ENCODE measurements at places on chromosomes 12 and 14.

GRCh38 chr12:113573148-113573547 is 101.5 kb upstream of the LHX5 start:
- no peak for DNase-seq

- no peak for DNase-seq
Measured at GRCh38 chr12:68998041-68998440, 65.1 kb upstream of the CPM start.

- no peak for DNase-seq
Measured at GRCh38 chr12:53712059-53712643, 15.1 kb downstream of the CALCOCO1 start.

- DNase-seq: no peak
Measured at GRCh38 chr14:92565040-92565717, 51.6 kb downstream of the RIN3 start.

- DNase-seq: peak; percentile 61
Measured at GRCh38 chr14:92783813-92784431, 10.2 kb upstream of the GOLGA5 start.

GRCh38 chr12:68304626-68305025 is 27.5 kb downstream of the MDM1 start:
- DNase-seq: no peak

- peak; percentile 35 for DNase-seq
Measured at GRCh38 chr14:75562089-75562488, 16.3 kb upstream of the FLVCR2 start.

GRCh38 chr12:100698518-100698917 is 96.1 kb upstream of the ANO4 start:
- DNase-seq: no peak

- DNase-seq: no peak
Measured at GRCh38 chr12:86748894-86749293, 492.7 kb upstream of the MGAT4C start.

DNA sequence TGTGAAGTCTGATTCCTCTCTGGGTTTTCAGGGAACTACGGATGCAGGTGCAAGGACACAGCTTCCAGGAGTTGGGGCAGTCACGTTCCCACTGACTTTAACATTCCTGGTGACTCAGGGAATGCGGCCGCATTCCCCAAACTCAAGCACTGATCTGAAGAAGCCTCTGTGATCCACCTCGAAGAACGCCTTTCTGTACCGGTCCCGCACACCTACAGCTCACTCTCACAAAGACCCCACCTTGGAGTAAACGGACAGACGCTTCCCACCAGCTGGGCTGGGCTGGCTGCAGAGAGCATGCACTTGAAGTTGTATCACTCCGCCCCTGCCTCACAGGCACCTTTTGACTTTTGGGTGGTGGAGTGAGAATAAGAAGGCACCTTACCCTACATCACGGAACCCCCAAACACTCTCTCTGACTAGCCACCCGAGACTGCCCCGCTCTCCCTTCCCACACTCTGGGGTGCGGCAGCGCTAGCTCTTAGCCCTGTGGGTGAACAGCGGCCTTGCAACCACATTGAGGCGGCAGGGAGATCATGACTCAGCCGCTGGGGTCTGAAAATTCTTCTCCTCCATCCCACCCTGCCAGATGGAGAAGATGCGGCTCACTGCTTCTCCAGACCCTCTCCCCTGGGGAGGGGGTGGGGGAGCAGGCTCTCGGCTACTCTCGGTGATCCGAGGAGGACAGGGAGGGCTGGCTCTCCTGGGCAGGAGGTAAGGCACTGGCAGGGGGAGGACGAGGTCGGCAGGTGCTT is 23.7 kb upstream of the HDAC7 start:
- no peak for DNase-seq

DNA sequence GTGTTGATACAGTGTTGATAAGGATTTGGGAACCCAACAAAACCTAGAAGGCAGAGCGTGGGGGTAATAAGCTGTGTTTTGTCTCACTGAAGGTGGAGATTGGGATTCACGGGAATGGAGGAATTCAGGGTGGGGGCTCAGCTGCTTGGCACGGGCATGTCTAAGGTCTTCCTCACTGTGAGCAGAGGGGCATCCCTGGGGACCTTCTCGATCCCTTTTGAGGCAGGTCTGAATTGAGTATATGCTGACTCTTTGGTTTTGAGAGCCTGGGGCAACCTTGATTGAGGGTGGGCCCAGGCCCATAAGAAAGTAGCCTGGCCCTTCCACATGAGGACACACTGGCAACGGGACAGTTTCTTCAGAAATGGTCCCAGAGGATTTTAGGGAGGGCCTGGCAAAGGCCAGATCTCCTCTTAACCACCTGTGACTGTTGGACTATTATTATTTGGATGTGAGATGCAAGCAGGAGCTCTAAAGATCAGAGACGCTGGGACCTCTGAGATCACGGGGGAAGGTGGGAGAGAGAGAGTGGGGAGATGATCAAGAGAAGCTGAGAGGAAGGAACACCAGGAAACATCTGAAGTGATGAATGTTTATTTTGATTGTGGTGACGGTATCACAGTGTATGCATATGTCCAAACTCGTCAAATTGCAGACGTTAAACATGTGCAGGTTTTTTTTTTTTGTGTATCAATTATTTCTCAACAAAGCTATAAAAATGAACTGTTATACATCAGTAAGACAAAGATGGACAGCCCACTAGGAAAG is 48.4 kb downstream of the SMIM41 start:
- DNase-seq: no peak

DNA sequence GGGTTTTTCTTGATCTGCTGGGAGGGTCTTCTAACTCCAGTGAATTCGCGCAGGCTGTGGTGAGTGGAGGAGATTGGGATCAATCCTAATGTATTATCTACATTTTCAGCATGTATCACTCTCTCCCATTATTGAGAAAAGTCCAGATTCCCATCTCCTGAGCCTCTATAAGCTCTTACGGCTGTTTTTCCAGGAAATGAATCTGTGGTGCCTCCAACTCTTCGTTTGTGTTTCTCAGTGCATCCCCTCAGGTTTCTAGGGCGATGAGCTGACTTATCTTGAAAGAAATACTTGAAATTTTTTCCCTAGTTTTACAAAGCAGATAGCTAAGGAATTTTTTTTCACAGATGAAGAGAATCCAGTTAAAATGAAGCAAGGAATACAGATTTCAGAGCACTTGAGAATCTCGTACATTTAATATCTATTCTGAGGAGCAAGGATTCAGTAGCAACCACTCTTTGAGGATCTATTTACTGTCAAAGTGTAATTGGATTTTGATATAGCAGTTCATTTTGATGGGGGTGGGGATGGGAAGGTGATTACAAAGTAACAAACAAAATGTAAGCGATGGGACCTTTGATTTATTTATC is 138.7 kb downstream of the BRMS1L start:
- DNase-seq: no peak

- DNase-seq: no peak
Measured at GRCh38 chr14:96051231-96051630, 12.1 kb downstream of the C14orf132 start.

DNA sequence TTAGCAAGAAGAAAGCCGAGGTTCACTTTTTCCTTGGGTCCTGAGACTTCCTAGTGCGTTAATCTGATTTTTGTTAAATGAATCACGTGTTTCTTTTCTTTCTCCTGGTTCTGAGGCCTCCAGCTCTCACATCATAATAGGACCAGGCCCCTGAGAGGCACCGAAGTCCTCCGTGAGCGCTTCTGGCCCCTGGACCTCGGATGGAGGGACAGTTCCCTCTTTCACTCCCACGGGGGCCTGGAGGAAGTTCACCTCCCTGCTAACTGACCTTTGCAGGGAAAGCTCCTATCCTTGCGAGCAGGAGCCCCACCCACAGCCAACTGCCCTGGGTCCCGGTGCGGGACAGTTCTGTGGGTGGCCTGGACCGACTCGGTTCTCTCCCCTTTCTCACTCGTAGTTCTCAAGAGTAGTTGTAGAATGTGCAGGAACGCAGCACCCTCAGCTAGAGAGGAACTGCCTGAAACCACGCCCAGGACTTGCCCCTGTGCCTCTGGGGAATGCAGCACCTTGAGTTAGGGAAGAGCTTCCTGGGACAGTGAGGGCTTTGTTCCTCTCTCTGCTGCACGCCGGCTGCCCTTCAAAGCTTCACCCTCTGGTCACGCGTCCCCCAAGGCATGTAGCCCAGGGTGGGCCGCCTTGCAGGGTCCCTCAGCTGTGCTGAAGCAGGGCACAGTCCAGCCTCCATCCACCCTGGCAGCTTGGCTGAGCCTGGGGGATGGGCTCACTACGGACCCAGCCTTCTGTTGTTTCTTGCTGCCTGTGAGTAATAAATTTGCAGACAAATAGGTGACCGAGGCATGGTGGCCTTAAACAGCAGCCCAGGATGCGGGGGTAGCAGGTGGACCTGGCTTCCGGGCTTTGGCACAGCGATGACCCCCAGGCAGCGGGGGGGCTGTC is 264.6 kb downstream of the ADGRD1 start:
- DNase-seq: no peak

DNA sequence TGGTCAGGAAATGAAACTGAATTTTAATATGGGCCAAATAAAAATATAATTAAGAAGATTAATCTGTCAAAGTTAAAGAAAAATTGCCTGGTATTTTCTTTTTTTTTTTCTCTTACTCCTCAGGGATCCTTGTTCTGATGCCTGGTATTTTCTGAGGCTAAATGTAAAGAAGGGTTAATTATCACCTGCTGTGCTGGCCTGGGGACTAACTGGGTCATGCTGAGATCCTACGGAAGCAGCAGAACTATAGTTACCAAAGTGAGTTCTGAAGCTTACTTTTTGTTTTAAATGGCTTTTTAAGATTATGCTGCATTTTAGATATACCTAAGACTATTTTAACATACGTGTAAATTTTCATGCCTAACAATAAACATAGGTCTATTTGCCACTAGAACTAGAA is 23.3 kb downstream of the ZC2HC1C start:
- DNase-seq: no peak

GRCh38 chr12:47876440-47876960 is 28.3 kb downstream of the VDR start:
- DNase-seq: no peak

- DNase-seq: no peak
Measured at GRCh38 chr14:100530270-100531072, 56.7 kb downstream of the BEGAIN start.

All from RCC 7860 (cell line).